ENCODE measurements at places on chromosomes 2 and 18.
A peak's percentile ranks its signal among the peaks of the same experiment; 100 is the strongest.

DNA sequence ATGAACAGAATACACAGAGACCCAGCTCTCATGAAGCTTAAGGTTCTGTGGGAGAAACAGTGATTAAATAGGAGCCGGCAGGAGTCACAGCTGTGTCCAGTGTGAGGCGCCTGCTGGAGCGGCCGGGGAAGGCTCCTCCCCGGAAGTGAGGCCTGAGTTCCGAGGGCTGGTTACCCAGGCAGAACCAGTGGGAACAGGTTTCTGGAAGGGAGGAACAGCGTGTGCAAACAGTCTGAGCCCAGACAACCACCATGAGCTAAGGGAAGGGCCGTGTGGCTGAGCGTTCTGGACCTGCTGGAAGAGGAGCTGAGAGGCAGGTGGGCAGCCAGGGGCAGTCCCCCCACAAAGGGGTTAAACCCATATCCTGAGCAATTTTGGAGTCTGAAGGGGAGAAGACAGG is 26.0 kb upstream of the NPAS2 start:
- DNase-seq = no peak

GRCh38 chr18:59570101-59570775 is 127.0 kb downstream of the CCBE1 start:
- no peak for DNase-seq

DNA sequence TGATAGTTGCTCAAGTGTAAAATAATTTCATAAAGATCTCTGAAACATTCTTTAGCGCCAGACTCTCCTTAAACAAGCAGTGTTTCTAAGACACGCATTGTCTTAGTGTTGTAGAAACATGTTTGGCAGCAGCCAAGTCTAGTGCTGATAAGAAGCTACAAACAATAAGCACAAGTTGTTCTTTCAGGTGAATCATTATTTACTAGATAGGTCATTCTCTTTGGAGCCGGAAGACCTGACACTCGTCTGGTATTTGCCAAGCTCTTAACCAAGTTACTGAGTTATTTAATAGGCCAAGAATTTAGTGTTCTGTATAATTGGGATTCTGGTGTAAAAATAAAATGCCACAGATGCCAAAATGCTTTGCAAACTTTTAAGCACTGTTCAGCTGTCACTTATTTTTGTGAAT is 852.1 kb downstream of the CPS1 start:
- no peak for DNase-seq

DNA sequence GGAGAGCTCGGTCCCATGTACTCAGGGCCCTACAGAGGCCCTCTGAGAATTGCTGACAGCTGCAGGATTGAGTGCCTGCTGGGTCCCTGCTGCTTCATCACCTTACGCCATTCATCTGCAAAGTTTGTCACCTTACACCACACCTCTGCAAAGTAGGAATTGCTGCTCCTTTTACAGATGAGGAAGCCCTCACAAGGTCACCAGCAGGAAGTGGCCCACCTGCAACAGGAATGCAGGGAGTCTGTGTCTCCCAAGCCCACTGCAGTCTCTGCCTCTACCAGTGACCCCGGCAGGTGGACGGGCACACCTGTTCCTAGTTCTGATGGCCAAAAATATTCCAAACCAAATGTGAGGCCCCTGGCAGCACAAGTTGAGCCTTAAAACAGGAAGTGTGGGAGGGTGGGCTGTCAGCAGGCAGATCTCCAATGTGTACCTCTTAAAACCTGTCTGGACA is 441.4 kb downstream of the NBAS start:
- no peak for DNase-seq

GRCh38 chr18:12308386-12309100 is 502 bp downstream of the TUBB6 start:
- peak; percentile 62 for DNase-seq

DNA sequence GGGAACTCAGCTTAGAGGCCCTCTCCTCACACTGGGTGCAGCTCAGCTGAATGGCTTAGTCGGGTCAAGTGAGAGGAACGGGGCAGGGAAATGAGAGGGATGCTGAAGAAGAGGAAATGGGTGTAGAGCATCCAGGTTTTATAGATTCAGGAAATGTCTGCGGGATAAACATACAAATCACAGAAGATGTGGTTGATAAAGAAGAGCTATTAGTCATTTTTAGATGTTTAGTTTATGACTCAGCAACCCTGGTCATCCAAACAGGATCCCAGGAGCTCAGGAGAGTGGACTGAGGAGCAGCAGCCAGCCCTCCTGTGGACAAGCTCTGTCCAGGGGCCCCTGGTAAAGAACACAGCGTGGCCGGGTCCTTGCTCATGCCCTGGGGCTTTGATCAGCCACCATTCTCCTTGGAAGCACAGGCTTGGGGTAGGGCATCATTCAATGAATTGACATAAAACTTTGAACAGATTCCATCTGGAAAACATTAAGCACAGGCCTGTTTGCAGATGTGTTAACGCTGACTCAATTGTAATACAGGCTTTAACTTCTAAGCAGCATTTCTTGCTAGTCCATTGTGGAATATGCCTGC is 83.0 kb downstream of the NPAS2 start:
- no peak for DNase-seq

- DNase-seq = no peak
Observed at GRCh38 chr2:59874971-59875755, 678.3 kb downstream of the BCL11A start.

GRCh38 chr18:57951999-57952774 is 91.8 kb upstream of the NEDD4L start:
- DNase-seq = no peak

GRCh38 chr2:61537950-61538199 is 281 bp downstream of the XPO1 start:
- no peak for DNase-seq

- no peak for DNase-seq
Observed at GRCh38 chr18:57088883-57089282, 58.0 kb upstream of the BOD1L2 start.
